ENCODE measurements at places on chromosomes 11 and 22.

DNA sequence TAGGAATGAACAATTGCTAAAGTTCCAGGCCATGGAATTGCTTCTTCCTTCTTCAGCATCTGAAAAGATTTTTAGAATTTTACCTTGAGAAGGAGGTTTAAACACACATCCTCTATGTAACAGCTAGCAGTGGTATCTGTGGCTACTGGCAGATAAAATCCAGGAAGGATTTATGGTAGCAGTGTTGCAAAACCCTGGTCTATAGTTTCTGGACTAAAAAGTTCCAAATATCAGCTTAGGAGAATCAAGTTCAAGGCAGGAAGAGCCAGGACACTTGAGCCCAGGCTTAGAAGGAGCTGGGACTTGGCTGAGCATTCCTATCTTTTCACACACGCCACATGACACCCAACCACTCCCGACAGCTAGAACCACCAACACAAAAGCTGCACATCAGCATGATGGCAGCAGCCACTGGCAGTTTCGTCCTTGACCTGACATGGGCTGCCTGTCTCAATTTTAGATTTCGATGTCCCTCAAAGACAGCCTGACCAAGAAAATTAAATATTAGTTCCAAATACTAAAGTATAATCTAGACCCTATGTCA, 14.1 kb downstream of the LARGE2 start:
- no peak for DNase-seq

- DNase-seq = peak; percentile 56
Observed at GRCh38 chr11:131584785-131585592, 214.6 kb downstream of the NTM start.

- DNase-seq = peak; percentile 90
Observed at GRCh38 chr11:116986521-116987105, 111.6 kb downstream of the SIK3 start.

GRCh38 chr22:36239150-36239400, 252 bp downstream of the APOL2 start:
- DNase-seq = no peak

GRCh38 chr22:25770333-25770732, 28.3 kb downstream of the MYO18B start:
- DNase-seq = no peak

DNA sequence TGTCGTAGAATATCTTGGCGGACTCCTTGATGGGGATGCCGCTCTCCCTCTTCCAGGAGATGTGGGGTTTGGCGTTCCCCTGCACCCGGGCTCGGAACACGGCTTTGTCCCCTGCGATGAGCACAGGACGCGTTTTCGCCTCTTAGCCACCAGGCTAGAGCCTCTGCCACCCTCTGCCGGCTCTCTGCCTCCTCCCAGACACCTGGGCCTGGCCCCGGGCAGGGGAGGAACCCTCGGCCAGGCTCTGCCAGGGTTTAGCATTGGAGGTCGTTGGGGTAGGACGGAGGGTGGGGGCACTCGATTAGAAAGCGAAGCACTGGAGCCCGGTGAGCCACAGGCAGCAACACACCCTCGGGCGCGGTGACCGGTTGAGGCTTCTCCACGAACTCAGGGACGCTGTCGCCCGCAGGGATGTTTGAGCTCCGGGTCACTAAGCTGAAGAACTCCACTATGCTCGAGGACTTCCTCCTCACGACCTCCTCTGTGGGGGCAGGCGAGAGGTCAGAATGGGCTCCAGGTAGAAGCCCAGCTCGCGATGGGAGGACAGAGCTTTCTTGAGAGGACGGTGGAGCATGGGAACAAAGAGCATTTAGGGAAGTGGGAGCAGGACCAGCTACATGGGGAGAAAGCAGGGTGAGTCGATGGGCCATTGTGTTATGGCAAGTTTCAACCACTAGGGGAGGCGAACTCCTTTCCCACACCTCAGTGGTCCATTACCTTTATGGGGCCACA, 4.3 kb downstream of the IGSF22 start:
- DNase-seq = peak; percentile 40

- no peak for DNase-seq
Observed at GRCh38 chr22:26477341-26477731, 6.2 kb downstream of the HPS4 start.

All from fibroblast of upper back skin (primary cell).